NCI-H69 (cell line): ENCODE measurements at places on chromosomes 4 and X.

DNA sequence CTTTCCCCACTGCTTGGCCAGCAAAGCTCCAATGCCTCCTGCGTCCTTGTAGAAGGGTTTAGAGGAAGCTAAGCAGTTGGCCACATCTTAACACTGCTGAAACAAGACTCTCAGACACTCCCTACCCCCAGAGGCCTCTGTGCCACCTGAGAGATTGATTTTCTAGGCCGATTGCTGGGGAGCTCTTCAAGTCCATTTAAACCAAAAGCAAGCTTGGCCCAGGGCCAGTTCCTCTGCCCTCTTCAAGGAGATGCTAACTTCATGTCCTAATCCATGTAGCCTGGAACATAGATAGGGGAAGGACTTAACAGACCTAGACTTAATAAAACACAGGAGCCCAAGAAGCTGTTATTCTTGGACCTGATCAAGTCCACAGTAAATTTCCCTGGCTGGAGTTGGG, 27.2 kb upstream of the FMR1NB start:
- DNase-seq, result peak; percentile 4

DNA sequence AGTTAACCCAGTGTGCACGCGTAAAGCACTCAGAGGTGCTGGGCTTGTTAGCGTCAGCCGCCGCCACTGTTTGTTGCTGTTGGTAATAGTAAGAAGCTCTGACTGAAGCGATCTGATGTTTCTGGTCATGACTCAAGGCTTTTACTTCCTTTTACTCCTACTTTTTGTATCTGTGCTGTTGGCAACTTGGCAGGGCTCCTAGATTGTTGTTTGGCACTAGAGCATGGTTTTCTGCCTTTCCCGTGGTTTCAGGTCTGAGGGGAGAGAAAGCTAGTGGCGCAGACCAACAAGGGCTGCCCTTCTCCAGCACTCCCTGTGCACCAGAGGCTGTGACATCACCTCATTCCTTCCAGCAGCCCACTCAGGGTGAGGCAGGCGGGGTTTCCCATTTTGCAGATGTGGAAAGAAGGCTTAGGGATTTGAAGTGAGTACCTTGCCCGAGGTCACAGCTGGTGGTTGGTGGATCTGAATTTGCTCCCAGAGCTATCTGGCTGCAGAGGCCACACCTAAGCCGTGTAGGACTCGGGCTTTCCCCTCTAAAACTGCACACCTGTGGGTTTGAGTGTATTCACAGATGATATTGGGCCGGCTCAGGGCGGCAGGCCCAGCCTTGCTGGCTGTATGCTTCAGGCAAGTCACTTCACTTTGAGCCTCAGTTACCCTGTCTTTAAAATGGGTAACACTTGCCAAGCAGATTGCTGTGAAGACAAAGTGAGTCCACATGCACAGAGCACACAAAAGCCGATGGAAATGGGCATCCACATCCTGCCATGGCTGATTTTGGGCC, 51.2 kb upstream of the TADA2B start:
- DNase-seq, result no peak

GRCh38 chr4:89119836-89120235, 8.5 kb downstream of the TIGD2 start:
- no peak for DNase-seq

- DNase-seq, result peak; percentile 61
Measured at GRCh38 chr4:52939739-52940138, 77.6 kb downstream of the RASL11B start.

DNA sequence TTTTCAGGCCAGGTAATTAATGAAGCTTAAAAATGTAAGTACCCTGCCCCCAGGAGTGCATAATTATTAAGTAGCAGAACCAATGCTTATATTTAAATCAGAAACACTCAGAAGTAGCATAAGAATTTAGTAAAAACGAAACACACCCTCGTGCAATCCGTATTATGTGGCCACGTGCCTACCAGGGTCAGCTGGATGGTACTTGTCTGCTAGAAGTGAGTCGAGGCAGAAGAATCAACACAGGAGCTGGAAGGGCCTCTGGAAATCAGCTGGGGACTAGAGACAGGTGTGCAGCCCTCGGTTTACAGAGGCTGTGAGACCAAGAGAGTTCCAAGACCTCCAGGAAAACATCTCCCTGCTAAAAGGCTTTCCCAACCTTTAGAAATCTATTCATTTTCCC, 559 bp upstream of the FAM47E start:
- DNase-seq, result peak; percentile 35

GRCh38 chrX:46040001-46040400, 505.2 kb downstream of the ZNF674 start:
- no peak for DNase-seq

DNA sequence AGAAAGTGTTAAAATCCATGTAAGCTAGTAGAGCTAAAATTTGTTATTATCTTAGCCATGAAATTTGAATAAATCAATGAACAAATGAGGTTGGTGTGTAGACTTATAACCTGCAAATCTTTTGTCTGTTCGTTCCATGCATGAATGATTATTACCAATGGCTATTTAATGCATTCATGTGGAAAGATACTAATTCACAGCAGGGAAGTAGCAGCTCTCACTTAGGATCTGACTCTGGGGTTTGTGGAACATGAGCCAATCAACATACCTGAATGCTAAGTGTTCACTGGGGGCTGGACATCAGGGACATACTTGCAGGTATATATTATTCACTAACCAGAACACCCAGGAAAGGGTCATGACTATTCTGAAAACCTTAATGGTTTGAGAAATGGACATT, 444.1 kb downstream of the STIM2 start:
- peak; percentile 12 for DNase-seq

DNA sequence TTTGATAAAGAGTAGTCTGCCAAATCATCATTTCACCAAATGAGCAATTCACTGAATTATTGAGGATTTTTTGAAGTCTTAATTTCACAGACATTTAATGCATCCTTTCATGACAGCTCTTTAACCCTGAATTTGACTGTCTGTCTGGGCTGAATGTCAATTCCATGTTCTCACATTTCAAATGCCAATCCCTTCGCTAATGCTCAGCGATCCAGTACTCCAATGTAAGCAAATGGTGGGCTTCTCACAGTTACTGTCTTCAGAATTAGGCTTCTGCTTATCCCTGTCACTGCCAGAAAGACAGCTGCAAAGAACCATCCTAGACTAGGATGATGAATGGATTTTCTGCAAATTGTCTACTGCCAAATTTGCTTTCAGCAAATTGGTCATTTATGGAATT, 36.2 kb upstream of the USP38 start:
- no peak for DNase-seq

- DNase-seq, result no peak
Measured at GRCh38 chrX:36898301-36898700, 109.9 kb upstream of the FAM47C start.

- no peak for DNase-seq
Measured at GRCh38 chr4:81442484-81443085, 29.1 kb downstream of the RASGEF1B start.

GRCh38 chr4:88743696-88744095, 46.1 kb upstream of the NAP1L5 start:
- no peak for DNase-seq

- DNase-seq, result no peak
Measured at GRCh38 chrX:78759081-78759480, 11.6 kb downstream of the LPAR4 start.

- no peak for DNase-seq
Measured at GRCh38 chrX:118694638-118695037, 32.8 kb upstream of the IL13RA1 start.
